ENCODE measurements at places on chromosomes 2 and 18.

DNA sequence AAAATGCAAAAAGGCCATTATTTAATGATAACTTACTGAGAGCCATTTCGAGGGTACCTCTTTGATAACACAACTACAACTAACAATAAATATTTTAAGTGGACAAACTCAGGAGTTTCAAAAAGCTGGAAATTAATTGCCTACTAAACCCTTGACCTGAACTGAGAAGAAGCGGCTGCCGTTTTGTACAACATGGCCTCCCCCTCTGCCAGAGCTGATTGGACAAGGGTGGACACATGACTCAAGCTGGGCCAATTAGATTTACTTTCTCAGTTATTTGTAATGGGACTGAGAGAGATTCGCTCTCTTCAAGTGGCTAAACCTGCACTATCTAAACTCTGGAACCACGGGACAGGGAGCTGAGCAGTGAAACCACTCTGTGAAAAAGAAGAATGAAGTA is 135.9 kb upstream of the SERPINE2 start:
- no peak for DNase-seq

DNA sequence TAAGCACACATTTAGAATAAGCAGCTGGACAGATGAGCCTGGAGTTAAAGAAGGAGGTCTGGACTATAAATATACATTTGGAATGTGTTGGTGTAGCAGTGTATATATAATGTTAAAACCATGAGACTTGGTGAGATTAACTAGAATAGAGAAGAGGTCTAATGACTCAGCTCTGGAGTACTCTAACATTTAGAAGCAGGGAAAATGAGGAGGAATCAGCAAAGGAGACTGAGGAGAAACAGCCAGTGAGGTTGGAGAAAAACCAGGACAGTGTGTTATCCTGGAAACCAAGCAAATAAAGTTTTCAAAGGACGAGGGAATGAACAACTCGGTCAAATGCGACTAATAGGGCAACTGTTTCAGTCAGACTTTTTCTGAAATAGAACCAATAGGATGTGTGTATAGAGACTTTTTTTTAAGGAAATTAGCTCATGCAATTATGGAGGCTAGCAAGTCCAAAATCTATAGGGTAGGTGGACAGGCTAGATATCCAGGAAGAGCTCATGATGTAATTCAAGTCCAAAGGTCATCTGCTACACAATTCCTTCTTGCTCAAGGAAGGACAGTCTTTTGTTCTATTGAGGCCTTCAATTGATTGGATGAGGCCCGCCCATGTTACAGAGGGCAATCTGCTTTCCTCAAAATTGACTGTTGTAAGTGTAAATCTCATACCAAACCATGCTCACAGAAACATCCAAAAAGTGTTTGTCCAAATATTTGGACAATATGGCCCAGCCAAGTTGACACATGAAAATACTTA is 10.8 kb upstream of the SESTD1 start:
- no peak for DNase-seq

DNA sequence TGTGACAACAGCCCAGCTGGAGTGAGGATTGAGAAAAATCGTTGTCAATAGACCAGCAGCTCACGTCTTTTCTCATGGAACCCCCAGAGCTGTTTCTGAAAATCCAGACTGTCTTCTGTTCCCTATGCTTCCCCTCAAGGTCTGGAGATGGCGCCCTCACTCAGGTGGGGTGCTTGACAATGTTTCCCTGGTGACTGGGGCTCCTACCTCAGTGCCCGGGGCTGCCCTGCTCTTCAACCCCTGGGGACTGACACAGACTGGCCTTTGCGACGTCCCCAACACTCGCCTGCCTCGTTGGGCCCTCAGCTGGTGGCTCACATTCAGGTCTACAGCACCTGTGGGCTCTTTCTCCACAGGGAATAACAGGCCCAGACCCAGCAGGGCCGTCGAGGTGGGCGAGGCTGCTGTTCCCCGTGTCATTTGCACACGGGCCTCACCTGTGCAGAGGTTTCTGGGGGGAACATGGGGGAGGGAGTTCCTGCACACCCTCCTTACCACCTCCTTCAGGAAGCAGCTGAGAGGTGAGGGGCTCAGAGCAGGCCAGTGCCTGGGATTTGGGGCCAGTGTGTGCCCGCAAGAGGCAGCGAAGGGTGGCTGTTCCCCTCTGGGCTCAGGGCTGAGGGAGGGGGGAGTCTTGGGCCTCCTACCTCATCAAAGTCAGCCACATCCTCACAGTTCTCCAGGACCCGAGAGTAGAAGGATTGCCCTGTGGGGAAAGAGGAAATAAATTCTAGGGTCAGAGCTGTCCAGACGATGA is 59.3 kb upstream of the OTOF start:
- no peak for DNase-seq

DNA sequence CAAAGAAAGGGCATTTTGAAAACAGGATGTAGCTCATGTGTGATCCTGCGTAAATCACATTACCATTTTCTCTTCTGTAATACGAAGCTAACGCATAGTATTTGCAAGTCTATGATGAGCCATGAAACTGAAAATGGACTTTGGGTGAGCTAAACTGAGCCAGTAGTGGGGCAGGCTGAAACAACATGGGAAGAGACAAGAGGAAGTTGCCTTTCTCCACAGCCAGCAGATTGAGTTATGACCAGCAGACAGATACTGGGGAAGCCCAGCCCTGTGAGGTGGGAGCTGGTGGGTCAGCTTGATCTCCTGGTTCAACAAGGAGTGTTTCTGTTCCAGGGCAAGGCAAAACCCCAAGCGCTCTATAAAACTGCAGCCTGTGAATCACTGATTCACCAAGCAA is 11.8 kb downstream of the CYRIA start:
- DNase-seq = no peak

- DNase-seq = no peak
These were observed 93.5 kb downstream of the VWA3B start for GRCh38 chr2:98180456-98180855.

DNA sequence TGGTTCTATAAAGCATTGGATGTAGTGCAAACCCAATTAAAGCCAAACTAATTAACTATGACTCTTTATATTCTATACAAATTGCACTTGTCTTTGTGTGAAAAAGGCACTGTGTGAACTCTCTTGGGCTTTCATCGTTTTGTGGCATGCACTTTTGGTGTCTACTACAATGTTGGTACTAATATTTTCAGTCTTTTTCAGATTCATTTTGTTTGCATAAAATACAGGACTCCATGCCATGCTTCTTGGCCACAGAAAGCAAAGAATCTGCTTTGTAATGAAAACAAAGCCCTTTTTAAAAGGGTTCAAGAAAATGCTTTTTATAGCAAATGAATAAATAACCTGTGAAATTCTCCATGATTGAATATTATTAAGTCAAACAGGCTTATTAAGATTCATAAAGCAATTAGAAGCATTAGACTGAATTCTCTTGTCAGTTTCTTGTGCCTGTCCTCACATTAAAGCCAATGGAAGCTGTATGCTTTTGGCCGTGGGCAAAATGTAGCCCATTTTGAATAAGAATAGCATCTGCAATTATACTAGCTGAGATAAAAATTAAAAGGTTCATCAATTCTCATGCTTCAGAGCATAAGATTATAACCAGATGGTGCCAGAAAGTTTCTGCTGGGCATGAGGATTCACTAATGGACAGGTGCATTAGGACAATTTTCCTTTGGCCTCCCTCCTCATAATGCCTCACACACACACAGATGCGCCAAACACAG is 1665.2 kb downstream of the SUCLG1 start:
- DNase-seq = no peak

GRCh38 chr2:141767691-141768090 is 363.1 kb downstream of the LRP1B start:
- no peak for DNase-seq

GRCh38 chr18:37315935-37316334 is 249.7 kb downstream of the CELF4 start:
- no peak for DNase-seq

- no peak for DNase-seq
These were observed 105.2 kb downstream of the RBM43 start for GRCh38 chr2:151156431-151156830.

- DNase-seq = no peak
These were observed 54.7 kb upstream of the UBE2E3 start for GRCh38 chr2:180925700-180926099.

GRCh38 chr2:177584030-177584692 is 191.6 kb downstream of the AGPS start:
- no peak for DNase-seq

GRCh38 chr2:238720232-238720672 is 127.6 kb upstream of the TWIST2 start:
- peak; percentile 90 for DNase-seq

DNA sequence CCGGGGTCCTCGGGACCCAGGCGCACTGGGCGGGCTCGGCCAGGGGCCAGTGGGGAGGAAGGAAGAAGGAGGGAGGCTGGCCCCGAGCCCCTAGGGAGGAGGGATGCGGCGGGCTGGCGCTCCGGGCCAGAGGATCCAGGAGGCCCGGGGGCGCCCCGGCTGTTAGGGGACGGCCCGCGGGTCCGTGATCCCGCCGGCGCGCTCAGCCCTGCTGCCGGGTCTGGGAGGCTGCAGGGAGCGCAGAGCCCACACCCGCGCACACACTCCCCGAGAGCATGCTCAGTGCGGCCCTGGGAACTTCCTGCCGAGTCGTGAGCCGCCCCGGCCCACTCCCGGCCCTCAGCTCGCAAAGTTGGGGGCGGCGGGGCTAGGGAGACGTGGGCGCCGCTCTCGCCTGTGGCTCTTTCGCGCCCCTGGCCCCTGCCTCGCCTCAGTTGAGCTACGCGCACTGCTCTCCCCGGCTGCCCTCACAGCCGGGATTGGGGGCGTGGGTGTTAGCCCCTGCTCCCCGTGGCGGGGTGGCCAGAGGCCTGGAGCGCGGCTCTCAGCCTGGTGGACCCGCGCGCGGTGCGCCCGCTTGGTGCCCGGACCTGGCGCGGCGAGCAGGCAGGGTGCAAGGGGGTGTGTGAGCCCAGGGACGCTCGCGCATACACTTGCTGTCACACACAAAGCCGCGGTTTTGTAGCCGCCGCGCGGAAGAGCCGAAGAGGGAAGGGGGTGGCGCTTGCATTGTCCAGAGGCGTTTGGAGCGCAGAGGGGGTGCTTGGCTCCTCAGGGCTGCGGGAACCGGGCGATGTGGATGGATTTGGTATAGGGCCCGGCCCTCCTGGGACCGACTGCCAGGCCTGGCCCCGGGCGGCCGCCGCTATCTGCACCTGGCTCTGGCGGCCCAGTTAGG is 132.9 kb upstream of the MGAT5 start:
- peak; percentile 73 for DNase-seq

GRCh38 chr2:235170536-235171521 is 219.0 kb downstream of the SH3BP4 start:
- peak; percentile 65 for DNase-seq

- no peak for DNase-seq
These were observed 84.1 kb downstream of the SMIM21 start for GRCh38 chr18:75343389-75343788.

- DNase-seq = no peak
These were observed 44.6 kb upstream of the RAPH1 start for GRCh38 chr2:203579730-203580129.

- no peak for DNase-seq
These were observed 60.1 kb downstream of the POLR1A start for GRCh38 chr2:86045541-86045940.

DNA sequence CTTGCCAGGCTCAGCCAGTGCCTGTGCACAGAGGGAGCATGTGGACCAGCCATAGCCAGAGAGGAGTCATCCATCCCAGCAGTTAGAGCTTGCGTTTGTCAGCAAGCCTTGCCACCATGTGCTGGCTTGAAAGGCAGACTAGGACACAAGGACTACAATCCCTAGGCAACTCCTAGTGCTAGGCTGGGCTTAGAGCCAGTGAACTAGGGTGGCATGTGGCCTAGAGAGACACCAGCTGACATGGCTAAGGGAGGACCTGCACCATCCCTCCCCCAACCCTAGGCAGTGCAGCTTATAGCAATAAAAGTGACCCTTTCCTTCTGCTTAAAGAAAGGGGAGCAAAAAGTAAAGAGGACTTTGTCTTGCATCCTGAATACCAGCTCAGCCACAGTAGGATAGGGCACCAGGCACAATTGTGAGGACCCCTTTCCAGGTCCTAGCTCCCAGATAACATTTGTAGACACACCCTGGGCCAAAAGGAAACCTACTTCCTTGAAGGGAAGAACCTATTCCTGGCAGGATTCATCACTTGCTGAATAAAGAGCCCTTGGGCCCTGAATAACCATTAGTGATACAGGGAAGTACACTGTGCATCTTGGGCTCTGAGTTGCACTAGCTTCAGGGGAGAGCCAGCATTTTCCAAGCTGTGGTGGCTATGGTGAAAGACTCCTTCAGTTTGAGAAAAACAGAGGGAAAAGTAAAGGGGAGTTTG is 38.7 kb upstream of the UXS1 start:
- no peak for DNase-seq

- peak; percentile 28 for DNase-seq
These were observed 42.9 kb downstream of the CDCA7 start for GRCh38 chr2:173397539-173397938.

DNA sequence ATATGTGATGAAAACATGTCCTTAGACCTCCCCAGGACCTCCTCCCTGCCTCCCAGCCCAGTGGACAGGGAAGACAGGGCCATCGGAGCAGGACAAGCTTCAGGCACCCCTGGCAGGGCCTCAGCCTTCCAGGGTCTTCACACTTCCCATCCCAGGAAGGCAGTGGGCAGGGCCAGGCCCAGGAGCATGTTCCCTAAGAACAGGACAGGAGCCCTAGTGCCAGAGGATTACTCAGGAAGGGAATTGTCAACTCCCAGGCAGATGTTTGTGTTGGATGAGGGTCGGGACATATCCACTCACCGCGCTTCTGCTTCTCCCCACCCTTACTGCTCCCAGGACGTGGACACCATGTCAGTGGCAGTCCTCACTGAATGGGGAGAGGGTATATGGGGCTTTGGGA is 138.9 kb downstream of the TNS1 start:
- no peak for DNase-seq

DNA sequence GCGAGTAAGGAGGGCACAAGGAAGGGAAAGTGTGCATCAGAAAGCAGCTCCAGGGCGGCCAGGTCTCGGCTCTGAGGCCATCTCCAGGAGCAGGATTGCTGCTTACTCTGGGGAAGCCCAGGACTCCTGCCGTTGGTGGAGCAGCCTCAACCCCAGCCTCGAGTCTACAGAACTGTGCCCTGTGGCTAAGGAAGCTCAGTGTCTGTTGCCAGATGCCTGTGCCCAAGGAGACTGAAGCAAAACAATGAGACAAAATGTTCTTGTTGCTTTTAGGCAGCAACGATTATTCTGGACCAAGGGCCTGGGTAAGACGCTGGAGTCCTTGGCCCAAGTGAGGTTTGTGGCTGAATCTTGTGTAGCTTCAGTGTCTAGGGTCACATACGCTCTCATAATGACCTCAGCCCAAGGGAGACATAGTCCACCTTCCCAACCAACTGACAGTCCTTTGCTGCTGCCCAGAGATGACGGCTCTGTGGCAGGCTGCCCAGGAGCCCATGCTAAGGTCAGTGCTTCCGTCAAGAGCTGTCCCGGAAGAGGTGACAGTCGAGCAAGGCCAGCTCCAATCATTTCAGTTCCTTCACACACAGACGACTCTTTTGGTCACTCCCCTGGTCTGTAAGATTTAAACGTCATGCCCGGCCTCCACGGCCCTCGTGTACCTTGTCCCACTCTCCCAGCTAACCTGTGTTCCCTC is 223.8 kb downstream of the TTC32 start:
- DNase-seq = no peak

GRCh38 chr2:182716650-182716979 is 558 bp downstream of the DNAJC10 start:
- peak; percentile 43 for DNase-seq

Measured in iPS-NIHi11 (cell line).